ENCODE measurements at places on chromosomes 2 and 18.

DNA sequence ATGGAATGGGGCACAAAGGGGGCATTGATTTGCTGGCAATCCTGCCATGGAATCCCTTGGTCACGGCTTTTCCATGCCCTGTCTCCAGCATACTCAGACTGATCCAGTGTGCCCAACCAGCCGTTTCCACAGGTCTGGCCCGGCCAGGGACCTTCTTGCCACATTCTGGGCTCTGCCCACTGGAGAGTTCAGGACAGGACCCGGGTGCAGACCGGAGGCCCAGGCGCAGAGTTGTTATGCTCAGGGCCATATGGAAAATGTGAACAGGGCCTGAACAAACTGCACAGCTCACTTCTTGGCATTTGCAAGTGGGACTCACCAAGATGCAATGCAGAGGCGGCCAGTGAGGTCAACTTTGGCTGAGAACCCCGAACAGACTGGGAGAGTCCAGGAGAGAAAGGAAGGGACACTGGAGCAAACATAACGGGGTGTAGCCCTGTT lies 15.6 kb upstream of the ASAP2 start:
- no peak for DNase-seq

- no peak for DNase-seq
Measured at GRCh38 chr2:161604901-161605300, 19.3 kb upstream of the SLC4A10 start.

- DNase-seq = no peak
Measured at GRCh38 chr18:78662879-78663278, 316.7 kb upstream of the SALL3 start.

GRCh38 chr2:127176371-127177311 lies 43.5 kb downstream of the CYP27C1 start:
- no peak for DNase-seq

DNA sequence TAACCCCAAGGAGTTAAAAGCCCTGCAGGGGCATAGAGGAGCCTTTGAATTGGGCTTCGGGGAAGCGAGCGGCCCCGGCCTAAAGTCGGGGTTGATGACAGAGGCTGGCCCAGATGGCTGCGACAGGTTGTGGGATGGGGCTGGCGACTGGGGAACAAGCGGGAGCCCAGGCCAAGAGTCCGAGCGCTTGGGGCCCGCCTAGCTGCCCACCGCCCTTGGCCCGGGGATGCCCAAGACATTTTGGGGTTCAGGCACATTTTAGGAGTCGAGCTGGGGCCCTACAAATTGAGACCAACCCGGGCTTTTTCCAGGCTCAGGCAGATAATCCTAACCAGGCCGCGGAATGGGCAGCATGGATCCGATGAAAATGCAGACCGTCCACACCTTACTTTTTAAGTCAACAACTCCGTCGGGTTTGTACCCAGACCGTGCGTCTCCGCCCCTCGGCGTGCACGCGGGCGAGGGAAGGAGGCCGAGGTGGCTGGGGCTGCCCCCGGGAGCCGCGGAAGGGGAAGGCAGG lies 507 bp downstream of the RTKN start:
- DNase-seq = no peak

GRCh38 chr2:241599615-241600014 lies 37.3 kb downstream of the THAP4 start:
- no peak for DNase-seq

GRCh38 chr2:160293391-160294091 lies 93.5 kb upstream of the ITGB6 start:
- DNase-seq = no peak

DNA sequence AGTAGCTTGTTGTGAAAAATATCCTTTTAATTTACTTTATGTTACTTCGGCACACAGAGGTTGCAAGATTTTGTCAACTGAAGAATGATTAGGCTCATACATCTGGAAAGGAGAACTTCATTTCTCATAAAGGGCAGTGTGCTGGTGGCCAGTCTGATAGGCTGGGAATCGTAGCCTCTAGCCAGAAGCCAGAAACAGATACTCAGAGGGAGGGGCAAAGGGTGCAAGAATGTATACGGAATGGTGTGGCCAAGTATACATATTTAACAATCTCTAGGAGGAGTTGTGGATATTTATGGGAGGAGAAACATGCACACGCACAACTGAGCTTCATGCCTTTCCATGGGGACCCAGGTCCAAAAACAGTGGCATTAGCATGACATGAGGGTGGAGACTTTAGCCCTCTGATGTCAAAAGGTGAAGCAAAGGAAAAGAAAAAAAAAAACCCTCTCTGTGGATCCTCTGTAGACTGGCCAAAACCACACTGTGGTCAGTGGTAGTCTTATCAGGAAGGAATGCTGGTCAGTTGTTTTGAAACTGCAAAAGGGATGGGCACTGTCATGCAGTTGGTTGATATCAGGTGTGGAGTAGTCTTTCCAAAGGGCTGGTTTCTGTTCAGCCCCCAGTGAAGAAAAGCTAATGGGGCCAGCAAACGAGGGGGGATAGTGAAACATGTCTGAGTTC lies 34.9 kb upstream of the APCDD1 start:
- no peak for DNase-seq

DNA sequence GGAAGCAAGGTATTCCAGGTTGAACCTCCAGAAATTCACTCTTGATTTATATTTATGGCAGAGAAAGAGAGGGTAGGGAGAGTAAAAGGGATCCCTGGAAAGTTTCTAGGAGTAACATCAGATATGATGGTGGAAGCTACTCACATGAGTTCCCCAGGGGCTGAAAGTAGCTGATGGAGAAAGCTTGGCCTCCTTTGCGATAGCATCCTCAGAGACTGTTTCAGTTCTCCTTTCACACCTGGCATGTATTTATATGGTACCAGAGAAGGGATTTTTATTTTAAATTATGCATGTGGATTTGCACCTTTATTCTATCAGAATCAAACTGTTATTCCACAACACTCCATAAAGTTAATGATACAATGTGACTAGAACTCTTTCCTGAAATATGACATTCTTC lies 126.3 kb upstream of the OSR1 start:
- DNase-seq = no peak

DNA sequence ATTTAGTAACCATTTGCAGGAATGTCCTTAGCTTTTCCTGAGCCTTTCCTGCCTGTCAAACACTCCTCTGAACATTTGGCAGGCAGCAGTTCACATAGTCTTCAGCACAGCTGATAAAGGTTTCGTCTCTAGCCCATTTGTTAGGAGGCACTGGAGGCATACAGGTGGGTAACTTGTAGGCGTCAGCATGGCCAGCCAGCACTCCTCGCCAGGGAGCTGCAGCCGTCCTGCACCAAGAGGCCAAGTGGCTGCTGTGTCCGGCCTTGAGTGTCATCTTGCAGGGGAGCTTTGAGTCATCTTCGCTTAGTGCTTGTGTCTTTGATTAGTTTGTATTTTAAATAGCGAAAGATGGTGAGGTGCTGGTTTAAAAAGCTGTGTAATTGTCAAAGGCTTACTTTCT lies 120.3 kb upstream of the NFATC1 start:
- no peak for DNase-seq

- no peak for DNase-seq
Measured at GRCh38 chr2:37489041-37489456, 144.6 kb downstream of the QPCT start.

- DNase-seq = no peak
Measured at GRCh38 chr2:231321556-231322334, 73.8 kb upstream of the B3GNT7 start.
